Stimulated activated CD8-positive, alpha-beta memory T cell treated with anti-CD3 and anti-CD28 coated beads, Interleukin-4, amount 100 ng/mL, for 48 hours (primary cell): ENCODE measurements at places on chromosomes 16 and 17.

GRCh38 chr17:60091908-60092331 lies 13.2 kb upstream of the HEATR6 start:
- no peak for DNase-seq

DNA sequence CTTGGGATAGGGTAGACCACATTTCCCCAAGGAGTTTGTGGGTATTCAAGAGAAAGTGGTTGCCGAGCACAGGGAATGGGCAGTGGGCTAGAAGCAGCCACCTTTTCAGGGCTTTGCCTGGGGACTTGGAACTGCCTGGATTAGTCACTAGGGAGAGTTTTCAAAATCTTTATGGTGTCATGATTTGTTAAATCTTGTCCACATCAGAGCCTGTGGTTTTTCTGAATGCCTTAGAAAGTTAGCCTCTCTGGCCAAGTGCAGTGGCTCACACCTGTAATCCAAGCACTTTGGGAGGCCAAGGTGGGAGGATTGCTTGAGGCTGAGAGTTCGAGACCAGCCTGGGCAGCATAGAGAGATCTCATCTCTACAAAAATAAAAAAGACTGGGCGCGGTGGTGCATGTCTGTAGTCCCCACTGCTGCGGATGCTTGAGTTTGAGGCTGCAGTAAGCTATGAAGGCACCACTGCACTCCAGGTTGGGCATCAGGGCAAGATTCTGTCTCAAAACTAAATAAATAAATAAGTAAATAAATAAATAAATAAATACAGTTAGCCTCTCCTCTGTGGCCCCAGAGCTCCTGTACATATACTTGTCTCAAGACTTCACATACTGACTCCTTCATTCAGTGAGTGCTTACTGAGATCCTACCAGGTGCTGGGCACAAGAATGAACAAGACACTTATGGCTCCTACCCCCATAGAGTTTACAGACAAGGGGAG lies 76.3 kb upstream of the HNF1B start:
- DNase-seq = no peak

DNA sequence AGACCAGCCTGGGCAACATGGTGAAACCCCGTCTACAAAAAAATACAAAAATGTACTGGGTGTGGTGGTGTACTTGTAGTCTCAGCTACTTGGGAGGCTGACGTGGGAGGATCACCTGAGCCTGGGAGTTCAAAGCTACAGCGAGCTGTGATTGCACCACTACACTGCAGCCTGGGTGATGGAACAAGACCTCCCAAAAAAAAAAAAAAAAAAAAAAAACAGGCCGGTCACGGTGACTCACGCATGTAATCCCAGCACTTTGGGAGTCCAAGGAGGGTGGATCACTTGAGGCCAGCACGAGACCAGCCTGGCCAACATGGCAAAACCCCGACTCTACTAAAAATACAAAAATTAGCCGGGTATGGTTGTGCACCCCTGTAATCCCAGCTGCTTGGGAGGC lies 12.7 kb upstream of the APPBP2 start:
- DNase-seq = no peak

- DNase-seq = no peak
These were observed 14.4 kb downstream of the SLFN5 start for GRCh38 chr17:35257208-35257659.

- no peak for DNase-seq
These were observed 21.8 kb upstream of the ANKFN1 start for GRCh38 chr17:56131431-56131830.
